Left ventricle myocardium superior (tissue), 1 donor: ENCODE measurements at places on chromosomes 11 and 22.

DNA sequence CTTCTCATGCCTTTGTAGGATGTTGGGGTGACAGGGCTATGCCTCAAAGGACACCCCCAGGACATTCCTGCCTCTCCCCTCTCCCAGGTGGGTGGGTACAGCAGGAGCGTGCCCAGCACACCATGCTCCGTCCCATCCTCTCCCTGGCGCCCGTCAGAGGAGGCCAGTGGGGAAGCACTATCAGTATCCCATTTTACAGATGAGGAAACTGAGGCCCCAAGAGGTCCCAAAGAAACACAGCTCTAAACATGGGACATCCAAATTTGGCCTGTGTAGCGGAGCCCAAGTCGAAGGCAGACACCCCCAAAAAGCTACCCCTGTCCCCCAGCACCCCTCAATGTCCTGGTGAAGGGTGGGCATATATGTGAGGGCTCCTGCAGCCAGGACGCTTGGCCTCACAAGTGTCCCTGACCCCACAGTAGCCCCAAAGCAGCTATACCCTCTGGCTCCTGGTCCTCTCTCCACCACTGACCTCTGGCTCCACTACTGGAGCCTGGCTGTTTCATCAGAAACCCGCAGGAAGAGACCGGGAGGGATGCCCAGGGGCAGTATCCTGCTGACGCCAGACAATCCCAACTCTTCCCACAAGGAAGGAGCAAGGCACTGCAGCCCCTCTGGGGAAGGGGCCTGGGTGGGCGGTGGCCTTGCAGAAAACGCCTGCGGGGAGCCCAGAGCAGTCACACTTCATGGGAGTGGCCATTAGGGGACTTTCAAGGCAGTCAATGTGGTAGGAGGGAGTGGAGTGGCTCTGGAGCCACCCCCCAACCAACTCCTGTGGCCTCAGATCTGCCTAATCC lies 5.4 kb downstream of the FADS3 start:
- DNase-seq = no peak

- DNase-seq = no peak
Measured at GRCh38 chr11:117096201-117096991, 1.8 kb downstream of the SIK3 start.

GRCh38 chr11:69138265-69138664 lies 17.5 kb upstream of the SMIM38 start:
- no peak for DNase-seq

- DNase-seq = no peak
Measured at GRCh38 chr11:61791737-61792309, 576 bp downstream of the TMEM258 start.

GRCh38 chr22:28956506-28956905 lies 73.1 kb downstream of the ZNRF3 start:
- DNase-seq = no peak

- no peak for DNase-seq
Measured at GRCh38 chr11:1563149-1563638, 8.9 kb downstream of the DUSP8 start.

- DNase-seq = peak; percentile 81
Measured at GRCh38 chr22:39496131-39496838, 5.8 kb upstream of the MIEF1 start.

- no peak for DNase-seq
Measured at GRCh38 chr11:79564288-79564925, 123.6 kb upstream of the TENM4 start.

DNA sequence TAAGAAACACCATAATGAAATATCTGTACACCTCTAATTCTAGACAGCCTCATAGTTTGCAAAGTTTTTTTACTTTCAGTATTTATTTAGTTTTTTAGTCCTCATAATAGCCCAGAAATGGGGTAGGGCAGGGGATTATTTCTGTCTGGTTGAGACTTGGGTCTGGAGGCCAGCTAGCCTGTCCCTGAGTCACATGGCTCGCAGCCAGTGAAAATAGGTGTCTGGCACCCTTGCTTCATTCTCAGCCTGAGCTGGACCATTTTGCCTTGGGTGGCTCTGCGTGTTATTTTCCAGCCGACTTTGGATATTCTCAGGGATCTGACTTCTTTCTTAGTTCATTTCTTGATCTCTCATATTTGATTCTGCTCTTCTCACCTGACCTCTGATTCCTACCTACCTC lies 123.9 kb upstream of the NARS2 start:
- DNase-seq = peak; percentile 66

DNA sequence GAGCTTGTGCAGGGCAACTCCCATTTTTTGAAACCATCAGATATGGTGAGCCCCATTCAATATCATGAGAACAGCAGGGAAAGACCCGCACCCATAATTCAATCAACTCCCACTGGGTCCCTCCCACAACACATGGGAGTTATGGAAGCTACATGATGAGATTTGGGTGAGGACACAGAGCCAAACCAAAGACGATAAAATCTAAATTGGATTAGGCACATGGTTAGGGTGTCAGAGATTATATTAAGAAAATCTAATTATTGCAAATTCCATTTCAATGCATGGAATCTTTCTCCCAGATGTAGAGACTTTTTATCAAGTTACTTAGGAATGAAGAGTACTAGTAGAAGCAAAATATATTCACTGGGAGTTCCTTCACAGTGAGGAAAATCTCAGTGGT lies 324.9 kb downstream of the JRKL start:
- DNase-seq = no peak

DNA sequence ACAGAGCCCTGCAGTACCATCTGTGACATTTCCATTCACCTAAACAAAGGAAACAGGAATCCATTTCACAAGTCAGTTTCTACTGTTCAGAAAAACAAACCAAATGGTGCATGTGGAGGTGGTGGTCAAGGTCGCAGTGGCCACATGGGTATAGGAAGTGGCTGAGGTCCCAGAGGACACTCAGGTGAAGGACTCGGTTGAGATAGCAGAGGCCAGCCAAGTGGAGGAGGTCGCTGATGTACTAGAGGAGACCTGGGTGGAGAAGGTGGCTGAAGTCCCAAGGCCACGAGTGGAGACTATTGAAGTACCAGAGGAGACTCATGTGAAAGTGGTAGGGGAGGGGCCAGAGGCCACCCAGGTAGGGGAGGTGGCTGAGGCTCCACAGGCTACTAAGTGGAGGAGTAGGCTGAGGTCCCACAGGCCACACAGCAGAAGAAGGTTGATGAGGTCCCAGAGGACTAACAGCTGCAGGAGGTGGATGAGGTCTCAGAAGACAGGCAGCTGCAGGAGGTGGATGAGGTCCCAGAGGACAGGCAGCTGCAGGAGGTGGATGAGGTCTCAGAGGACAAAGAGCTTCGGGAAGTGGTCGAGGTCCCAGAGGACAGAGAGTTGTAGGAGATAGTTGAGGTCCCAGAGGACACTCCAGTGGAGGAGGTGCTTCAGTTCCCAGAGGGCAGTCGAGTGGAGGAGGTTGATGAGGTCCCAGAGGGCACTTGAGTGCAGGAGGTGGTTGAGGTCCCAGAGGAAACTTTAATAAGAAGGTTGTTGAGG lies 40.2 kb downstream of the ZNF195 start:
- DNase-seq = no peak

DNA sequence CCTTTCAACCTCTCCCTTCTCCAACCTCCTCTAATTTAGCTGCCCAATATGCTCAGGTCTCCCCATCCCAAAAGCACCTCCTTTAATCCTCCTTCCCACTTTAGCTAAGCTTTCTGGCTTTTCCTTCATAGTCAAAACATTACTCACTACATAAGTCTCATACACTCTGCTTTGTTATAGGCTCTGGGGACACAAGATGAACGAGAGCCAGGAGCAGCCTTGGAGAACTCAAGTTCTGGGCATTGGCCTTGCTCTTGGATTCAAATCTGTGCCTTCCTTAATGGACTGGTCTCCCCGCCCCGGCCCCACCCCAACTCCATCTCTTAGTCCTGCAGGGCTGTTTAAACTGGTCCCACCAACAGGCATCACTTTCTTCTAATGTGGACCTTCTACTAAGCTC lies 11.4 kb upstream of the HPX start:
- no peak for DNase-seq

GRCh38 chr11:34565417-34566207 lies 52.0 kb upstream of the ELF5 start:
- no peak for DNase-seq

GRCh38 chr22:21067901-21068680 lies 22.3 kb downstream of the LRRC74B start:
- no peak for DNase-seq

GRCh38 chr11:127491589-127491988 lies 491.0 kb upstream of the KIRREL3 start:
- DNase-seq = no peak

DNA sequence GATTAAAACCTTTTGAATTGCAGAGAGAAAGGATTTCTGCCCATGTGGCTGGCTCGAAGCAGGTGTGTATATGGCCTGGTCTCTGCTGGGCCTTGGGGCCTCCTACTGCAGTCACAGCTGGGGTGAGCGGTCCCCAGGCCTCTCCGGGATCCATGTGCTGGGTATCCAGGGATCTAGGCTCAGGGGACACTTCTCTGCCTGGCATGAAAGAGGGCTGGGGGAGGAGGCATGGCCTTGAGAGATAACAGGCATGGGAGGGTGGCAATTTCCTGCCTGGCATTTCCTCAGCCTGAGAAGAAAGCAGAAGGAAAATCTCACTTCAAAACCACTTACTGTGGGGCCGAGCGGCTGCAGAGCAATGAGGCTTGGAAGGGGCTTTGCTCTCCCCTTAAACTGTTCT lies 20.3 kb upstream of the PARVG start:
- no peak for DNase-seq

- DNase-seq = no peak
Measured at GRCh38 chr11:115085461-115086210, 407.3 kb downstream of the NXPE2 start.

DNA sequence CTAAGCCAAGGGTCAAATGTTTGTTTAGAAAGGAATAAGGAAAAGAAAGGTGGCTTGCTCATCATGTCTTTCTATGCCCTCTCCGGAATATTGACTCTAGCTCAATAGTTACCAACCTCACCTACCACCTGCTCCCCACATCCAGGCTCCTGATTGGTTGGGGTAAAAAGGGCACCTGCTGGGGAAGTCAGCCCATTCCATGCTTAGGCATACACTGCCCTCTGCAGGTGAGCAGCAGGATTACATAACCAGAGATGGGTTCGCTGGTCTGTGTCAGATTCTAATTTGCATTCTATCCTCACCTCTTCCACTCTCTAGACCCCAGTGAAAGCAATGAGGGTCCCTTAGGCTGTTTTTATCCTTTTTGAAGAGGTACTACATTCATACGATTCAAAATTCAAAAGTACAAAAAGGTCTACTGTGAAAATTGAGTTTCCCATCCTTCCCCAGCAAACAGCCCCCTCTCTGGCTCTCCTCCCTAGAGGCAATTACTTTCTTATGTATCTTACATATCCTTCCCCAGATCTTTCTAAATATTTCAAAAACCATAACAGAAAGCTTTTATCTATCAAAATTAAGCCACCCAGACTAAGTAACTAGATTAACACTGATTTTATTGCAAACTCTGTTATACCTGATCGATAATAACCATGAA lies 98.0 kb upstream of the ASPHD2 start:
- DNase-seq = peak; percentile 35

- DNase-seq = no peak
Measured at GRCh38 chr11:31827455-31828206, 16.5 kb upstream of the PAX6 start.
